Spleen (tissue), 13 donors: ENCODE measurements at places on chromosomes 3 and 15. TPM values are rescaled to one million over a fixed set of nuclear protein-coding genes. Genes with fewer than 3 reads are reported as not detected.

- H3K36me3 ChIP-seq = no peaks in the 10 kb centered on the region
- H3K27me3 ChIP-seq = no peaks in the 10 kb centered on the region
- H3K4me1 ChIP-seq = no peaks in the 10 kb centered on the region
- H3K27ac ChIP-seq = no peak overlapping the region
- no peak overlapping the region for H3K4me3 ChIP-seq
These were observed 8.4 kb upstream of the CPEB1 start for GRCh38 chr15:82655606-82656005.

- H3K4me1 ChIP-seq = no peaks in the 10 kb centered on the region
- DNase-seq = no peak
- H3K27ac ChIP-seq = peak overlapping the region; percentile 15
- H3K36me3 ChIP-seq = no peaks in the 10 kb centered on the region
- no peaks in the 10 kb centered on the region for H3K27me3 ChIP-seq
These were observed 213.2 kb upstream of the IL12A start for GRCh38 chr3:159775372-159775961.

GRCh38 chr3:114057011-114057347 is 442 bp downstream of the QTRT2 start:
- H3K4me1 ChIP-seq = peaks cover 46% of the 10 kb centered on the region
- peak overlapping the region; percentile 83 for H3K4me3 ChIP-seq
- no peaks in the 10 kb centered on the region for H3K27me3 ChIP-seq
- H3K36me3 ChIP-seq = peaks cover 5% of the 10 kb centered on the region
- peak overlapping the region; percentile 89 for H3K27ac ChIP-seq

- no peak overlapping the region for H3K4me3 ChIP-seq
- peaks cover 91% of the 10 kb centered on the region for H3K36me3 ChIP-seq
- peaks cover 41% of the 10 kb centered on the region for H3K4me1 ChIP-seq
- no peak for DNase-seq
- H3K27me3 ChIP-seq = no peaks in the 10 kb centered on the region
These were observed 100.3 kb downstream of the LRRK1 start for GRCh38 chr15:101019366-101019896.

DNA sequence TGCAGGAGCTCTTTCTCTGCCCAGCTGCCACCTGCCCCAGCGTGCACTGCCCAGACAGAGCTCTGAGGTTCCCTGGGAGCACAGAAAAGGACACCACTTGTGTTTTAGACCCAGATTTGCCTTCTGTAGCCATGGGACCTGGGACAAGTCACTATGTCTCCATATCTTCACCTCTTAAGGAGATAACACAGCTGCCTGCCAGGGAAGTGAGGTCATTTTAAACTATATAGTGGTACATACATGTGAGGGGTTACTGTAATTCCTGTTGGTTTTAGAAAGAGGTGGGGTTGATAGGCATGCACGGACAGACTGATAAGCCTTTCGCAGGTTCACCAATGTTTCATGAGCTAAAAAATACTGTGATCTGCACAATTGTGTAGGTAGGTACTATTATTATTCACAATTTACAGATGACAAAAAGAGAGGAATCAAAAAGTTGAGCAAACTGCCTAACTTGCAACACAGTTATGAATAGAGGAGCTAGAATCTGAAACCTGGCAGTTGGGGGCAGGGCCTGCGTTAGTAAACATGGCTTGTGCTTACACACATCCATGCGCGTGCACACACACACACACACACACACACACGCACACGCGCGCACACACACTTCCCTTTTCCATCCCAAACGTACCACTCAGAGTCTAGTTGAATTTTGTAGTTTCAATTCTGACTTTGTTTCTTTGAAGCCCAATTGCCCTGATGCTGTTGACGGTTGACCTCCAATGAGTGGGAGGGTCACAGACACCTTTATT is 193.6 kb downstream of the FAM43A start:
- H3K27ac ChIP-seq = no peak overlapping the region
- no peaks in the 10 kb centered on the region for H3K27me3 ChIP-seq

GRCh38 chr3:72652395-72652794 is 195.8 kb downstream of the SHQ1 start:
- no peak overlapping the region for H3K27ac ChIP-seq
- DNase-seq = no peak
- no peaks in the 10 kb centered on the region for H3K36me3 ChIP-seq
- no peak overlapping the region for H3K4me3 ChIP-seq

DNA sequence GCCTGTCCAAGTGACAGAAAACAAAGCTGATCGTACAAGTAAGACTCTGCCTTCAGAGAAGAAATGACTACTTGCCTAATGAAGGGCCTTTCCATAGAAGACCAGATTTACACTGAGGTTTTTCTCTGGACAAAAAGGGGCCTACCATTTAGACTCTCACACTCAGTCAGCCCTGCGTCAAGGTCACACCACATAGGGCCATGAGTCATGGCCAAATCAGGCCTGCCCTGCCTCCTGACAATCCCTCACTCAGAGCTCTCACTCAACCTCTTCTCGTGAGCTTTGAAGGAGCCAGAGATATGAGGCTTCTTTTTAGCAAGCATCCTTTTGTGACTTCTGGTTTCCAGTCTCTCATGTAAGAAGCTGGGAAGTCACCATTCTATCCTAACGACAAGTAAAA is 68.1 kb upstream of the NMNAT3 start:
- peaks cover 4% of the 10 kb centered on the region for H3K27me3 ChIP-seq
- no peak overlapping the region for H3K27ac ChIP-seq
- no peak for DNase-seq
- no peak overlapping the region for H3K4me3 ChIP-seq
- no peaks in the 10 kb centered on the region for H3K36me3 ChIP-seq

- H3K27ac ChIP-seq = peak overlapping the region; percentile 62
- H3K4me3 ChIP-seq = no peak overlapping the region
- no peaks in the 10 kb centered on the region for H3K36me3 ChIP-seq
- no peak for DNase-seq
- no peaks in the 10 kb centered on the region for H3K27me3 ChIP-seq
These were observed 18.9 kb downstream of the GBE1 start for GRCh38 chr3:81742581-81742980.

- H3K36me3 ChIP-seq = peaks cover 5% of the 10 kb centered on the region
- H3K4me3 ChIP-seq = no peak overlapping the region
- H3K27ac ChIP-seq = no peak overlapping the region
- peak; percentile 73 for DNase-seq
- H3K4me1 ChIP-seq = no peaks in the 10 kb centered on the region
- H3K27me3 ChIP-seq = peaks cover 10% of the 10 kb centered on the region
These were observed 5.3 kb downstream of the KLF15 start for GRCh38 chr3:126351771-126352475.

DNA sequence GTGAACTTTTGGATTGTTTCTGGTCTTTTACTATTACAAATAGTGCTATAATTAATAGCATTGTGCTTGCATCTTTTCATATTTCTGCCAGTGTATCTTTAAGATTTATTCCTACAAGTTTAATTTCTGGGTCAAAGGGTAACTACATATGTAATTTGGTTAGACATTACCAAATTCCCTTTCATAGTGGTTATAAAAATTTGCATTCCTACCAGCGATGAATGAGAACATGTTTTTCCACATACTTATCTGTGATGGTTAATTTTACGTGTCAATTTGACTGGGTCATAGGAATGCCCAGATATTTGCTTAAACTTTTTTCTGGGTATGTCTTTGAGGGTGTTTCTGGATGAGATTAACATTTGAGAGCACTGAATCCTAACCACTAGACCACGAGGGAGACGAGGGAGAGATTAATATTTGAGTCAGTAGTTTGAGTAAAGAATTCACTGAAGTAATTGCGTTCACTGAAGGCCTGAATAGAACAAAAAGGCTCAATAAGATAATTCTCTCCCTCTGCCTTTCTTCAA is 132.3 kb upstream of the NEO1 start:
- no peaks in the 10 kb centered on the region for H3K4me1 ChIP-seq
- H3K4me3 ChIP-seq = no peak overlapping the region
- H3K27me3 ChIP-seq = no peaks in the 10 kb centered on the region
- no peak overlapping the region for H3K27ac ChIP-seq
- no peaks in the 10 kb centered on the region for H3K36me3 ChIP-seq
- DNase-seq = no peak

DNA sequence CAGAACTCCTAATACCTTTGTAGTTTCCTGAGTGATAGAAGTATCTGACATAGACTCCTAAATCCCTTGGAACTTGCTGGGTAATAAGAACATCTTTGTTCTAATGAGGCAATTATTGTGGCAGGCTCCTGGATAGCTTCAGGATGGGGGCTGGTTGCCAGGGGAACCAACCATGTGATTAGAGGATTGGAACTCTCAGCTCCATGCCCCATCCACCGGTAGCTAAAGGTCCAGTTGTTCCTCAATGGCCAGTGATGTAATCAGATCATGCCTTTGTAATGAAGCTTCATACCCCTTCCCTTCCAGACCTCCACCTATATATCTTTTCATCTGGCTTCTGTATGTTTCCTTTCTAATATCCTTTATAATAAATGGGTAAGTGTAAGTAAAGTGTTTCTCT is 221.2 kb upstream of the ALCAM start:
- no peak overlapping the region for H3K27ac ChIP-seq
- H3K36me3 ChIP-seq = no peaks in the 10 kb centered on the region
- H3K4me3 ChIP-seq = no peak overlapping the region
- no peaks in the 10 kb centered on the region for H3K4me1 ChIP-seq
- no peaks in the 10 kb centered on the region for H3K27me3 ChIP-seq
- DNase-seq = no peak

- no peak for DNase-seq
- no peak overlapping the region for H3K4me3 ChIP-seq
- H3K27me3 ChIP-seq = no peaks in the 10 kb centered on the region
- no peak overlapping the region for H3K27ac ChIP-seq
- no peaks in the 10 kb centered on the region for H3K36me3 ChIP-seq
These were observed 83.8 kb downstream of the MBNL1 start for GRCh38 chr3:152352554-152352953.

DNA sequence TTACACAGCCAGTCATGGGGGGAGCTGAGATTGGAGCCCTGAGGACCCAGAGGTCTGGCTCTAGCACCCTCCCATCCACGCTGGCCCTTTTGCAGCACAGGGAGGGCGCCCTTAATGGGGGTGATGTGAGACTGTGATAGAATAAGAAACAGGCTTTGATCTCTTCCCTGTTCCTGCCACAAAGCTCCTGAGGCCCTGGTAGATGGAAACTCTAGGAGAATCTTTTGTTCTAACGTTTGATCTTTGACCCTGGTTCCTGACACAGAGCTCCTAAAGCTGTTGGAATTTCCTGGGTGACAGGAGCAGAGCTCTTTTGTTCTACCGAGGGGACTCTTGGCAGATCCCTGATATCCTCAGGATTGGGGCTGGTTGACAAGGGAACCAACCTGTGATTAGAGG is 1.2 kb upstream of the UROC1 start:
- H3K4me1 ChIP-seq = peaks cover 11% of the 10 kb centered on the region
- H3K36me3 ChIP-seq = no peaks in the 10 kb centered on the region
- no peak overlapping the region for H3K27ac ChIP-seq

DNA sequence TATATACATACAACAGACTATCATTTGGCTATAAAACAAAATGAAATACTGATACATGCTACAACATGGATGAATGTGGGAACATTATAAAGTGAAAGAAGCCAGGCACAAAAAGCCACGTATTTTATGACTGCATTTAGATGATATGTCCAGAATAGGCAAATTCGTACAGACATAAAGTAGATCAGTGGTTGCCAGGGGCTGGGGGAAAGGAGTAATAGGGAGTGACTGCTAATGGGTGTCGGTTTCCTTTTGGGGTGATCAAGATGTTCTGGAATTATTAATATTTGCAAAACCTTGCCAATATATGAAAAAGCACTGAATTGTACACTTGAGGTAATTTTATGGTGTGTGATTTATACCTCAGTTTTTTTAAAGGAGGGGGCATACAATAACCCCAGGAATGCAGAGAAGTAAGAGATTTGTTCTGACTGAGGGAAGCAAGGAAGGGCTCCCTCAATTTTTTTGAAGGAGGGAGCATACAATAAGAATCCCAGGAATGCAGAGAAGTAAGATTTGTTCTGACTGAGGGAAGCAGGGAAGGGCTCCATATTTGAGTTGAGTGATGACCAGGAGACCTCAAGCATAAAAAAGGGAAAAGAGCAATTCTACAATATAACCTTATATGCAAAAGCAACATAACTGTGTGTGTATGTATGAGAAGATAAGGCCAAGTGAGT is 6.2 kb downstream of the PSMD6 start:
- no peak overlapping the region for H3K27ac ChIP-seq
- no peak overlapping the region for H3K4me3 ChIP-seq
- DNase-seq = no peak
- H3K27me3 ChIP-seq = no peaks in the 10 kb centered on the region

GRCh38 chr3:106036696-106037095 is 167.9 kb upstream of the CBLB start:
- H3K4me3 ChIP-seq = no peak overlapping the region
- H3K36me3 ChIP-seq = no peaks in the 10 kb centered on the region
- H3K27ac ChIP-seq = no peak overlapping the region
- no peaks in the 10 kb centered on the region for H3K27me3 ChIP-seq
- H3K4me1 ChIP-seq = no peaks in the 10 kb centered on the region

DNA sequence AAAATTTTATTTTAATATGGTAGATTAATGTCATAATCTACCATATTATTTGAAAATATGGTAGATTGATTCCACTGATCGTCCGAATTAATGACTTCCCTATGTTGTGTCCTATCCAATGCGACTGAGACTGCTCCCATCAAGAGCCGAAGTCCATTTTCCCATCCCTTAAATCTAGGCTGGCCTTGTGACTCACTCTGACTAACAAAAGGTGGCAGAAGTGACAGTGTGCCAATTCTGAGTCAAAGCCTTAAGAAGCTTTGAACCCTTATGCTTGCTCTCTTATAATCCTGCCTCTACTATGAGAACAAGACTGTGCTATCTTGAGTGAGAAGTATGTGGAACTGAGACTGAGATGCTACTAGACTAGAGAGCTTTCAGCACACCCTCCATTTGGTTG is 387.2 kb downstream of the ROBO1 start:
- no peaks in the 10 kb centered on the region for H3K4me1 ChIP-seq
- H3K36me3 ChIP-seq = no peaks in the 10 kb centered on the region
- DNase-seq = no peak
- H3K27me3 ChIP-seq = no peaks in the 10 kb centered on the region
- no peak overlapping the region for H3K4me3 ChIP-seq
- H3K27ac ChIP-seq = no peak overlapping the region

GRCh38 chr15:101496198-101496986 is 6.9 kb upstream of the PCSK6 start:
- no peak overlapping the region for H3K4me3 ChIP-seq
- H3K36me3 ChIP-seq = no peaks in the 10 kb centered on the region
- H3K4me1 ChIP-seq = peaks cover 58% of the 10 kb centered on the region
- DNase-seq = peak; percentile 71

DNA sequence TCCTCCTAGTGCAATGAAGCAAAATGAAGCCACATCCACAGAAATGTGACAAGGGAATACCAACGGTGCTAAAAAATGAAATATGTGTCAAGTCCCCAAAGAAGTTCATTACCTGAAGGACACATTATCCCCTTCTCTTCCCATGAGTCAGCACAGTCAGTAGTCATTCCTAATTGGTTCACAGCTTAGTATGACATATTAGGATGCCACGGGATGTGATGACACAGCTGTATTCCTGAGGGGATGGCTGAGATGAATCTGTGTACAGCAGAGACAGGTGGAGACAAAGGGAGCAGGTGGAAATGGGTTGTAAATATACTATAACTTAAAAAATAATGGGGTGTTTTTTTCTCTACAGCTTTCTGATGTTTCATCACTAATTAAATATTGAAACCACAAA is 273.4 kb downstream of the ARRDC4 start:
- H3K4me3 ChIP-seq = no peak overlapping the region
- no peak overlapping the region for H3K27ac ChIP-seq
- H3K36me3 ChIP-seq = no peaks in the 10 kb centered on the region
- H3K27me3 ChIP-seq = peaks cover 6% of the 10 kb centered on the region
- no peaks in the 10 kb centered on the region for H3K4me1 ChIP-seq
- DNase-seq = no peak

- peaks cover 19% of the 10 kb centered on the region for H3K4me1 ChIP-seq
- no peaks in the 10 kb centered on the region for H3K27me3 ChIP-seq
- DNase-seq = no peak
These were observed 113.6 kb downstream of the TMEM266 start for GRCh38 chr15:76173317-76173834.

TRPM1 gene
- polyA plus RNA-seq = not detected

SLC9C1 gene
- polyA plus RNA-seq = not detected

C3orf20 gene
- not detected for polyA plus RNA-seq

KIF15 gene
- polyA plus RNA-seq = 4.2 TPM

GMPS gene
- polyA plus RNA-seq = 18.1 TPM
